NCI-H1694 (cell line): ENCODE measurements at places on chromosomes 2 and 18.

- DNase-seq = no peak
Measured at GRCh38 chr2:196233805-196234475, 62.6 kb upstream of the STK17B start.

GRCh38 chr18:73381016-73381698 lies 513.4 kb upstream of the NETO1 start:
- DNase-seq = no peak

GRCh38 chr2:68125821-68126220 lies 31.9 kb upstream of the PNO1 start:
- no peak for DNase-seq

DNA sequence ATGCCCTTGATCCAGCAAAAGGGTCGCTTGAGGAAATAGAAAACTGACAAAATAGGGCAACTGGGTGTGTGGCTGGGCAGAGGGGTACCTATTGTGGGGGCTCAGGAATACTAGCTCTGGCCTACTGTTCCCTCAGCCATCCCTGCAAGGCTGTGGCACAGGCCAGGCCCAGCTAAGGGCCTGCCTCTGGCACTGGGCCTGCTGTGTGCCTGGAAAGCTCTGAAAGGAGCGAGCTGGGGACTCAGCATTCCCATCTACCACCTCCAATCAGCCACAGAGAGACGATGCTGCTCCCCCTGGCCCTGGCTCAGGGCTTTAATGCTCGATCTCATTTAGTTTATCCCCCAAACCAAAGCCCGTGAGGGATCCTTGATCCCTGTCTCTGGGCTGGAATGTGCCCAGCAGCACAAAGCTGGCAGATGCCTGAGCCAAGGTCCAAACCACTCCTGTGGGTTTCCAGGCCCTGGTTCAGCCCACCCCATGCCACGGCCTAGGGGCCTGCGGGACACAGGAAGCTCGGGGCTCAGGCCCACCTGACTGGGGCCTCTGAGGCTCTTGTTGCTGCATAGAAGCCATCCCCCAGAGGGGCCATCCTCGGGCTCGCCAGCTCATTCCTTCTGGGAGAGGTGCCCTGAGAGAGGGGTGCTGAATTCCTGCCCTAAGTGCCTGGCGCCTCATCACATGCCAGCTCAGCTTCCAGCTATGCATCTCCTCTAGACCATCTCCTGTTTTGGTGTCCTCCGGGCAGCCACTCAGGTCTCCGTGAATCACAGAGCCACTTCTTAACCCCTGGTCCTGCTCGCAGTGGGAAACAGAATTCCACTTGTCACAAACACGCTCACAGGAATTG lies 43.0 kb upstream of the KCNF1 start:
- DNase-seq = no peak

DNA sequence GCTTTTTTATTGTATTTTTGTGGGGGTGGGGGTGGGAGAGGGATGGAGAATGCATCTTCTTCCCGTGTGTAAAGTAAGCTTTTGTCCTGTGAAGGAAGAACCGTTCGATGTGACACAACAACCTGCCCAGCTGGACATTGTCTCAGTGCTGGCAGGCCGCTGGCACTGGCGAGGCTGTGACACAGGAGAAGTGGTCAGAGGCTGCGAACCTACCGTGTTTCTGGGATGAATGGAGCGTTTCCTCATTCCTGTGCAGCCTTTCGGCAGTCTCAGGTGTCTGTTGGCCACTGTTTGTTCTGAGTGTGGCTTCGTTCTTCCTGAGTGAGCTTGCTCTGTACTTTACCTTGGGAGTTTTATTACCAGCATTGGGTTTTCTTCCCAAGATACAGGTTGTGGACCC lies 8.0 kb downstream of the RAMP1 start:
- DNase-seq = no peak

DNA sequence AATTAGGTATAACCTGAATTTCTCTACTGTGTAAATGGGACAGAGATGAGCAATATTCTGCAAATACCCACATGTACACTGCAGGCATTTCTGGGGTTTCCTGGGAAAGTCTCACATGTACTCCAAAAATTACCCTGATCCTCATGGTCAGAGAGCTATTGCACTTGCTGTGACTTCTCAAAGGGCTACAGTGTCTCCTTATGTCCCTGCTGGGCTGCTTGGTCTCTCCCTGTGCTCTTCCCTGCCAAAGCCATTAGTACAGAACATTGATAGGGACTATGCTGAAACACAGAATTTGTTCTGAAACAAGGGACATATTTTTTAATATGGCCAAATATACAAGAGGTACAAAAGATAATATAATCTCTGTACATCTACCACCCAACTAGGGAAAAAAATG lies 924.4 kb upstream of the NXPH2 start:
- DNase-seq = no peak

GRCh38 chr18:59035591-59035990 lies 104.1 kb upstream of the SEC11C start:
- no peak for DNase-seq

DNA sequence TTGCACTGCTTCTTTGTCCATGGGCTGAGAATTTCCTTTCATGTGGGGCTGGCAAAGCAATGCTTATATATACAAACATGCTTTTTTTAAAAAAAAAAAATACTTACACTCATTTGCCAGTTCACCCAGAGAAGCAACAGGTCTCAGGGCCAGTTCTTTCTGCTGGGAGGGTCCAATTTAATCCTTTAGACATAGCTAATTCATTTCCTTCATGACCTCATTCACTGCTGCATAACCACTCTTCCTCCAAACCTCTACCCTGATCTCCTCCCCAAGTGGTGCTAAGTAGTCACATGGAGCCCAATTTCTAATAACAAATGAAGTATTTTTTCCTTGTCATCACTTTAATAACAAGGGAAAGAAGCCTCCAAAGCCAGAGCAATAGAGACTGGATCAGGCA lies 17.1 kb upstream of the TMEM178A start:
- DNase-seq = no peak

DNA sequence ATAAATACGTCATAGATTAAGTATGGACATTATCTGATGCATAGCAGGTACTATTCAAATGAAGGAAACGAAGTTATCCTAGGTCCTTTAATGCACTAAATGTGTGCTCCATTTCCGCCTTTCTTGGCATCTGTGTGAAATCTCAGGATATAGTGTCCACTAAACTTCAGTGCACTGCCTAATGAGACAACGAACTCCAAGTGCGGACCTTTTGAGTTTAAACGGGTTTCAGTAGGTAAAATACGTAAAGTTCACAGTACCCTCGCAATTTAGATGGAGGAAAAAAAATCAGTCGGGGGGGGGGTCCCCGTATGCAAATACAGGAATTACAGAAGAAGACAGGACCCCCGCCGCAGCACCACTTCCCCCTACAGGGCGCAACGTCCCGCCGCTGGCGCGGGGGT lies 729 bp upstream of the REL start:
- DNase-seq = no peak

GRCh38 chr2:231929961-231930592 lies 3.9 kb upstream of the NPPC start:
- DNase-seq = peak; percentile 66

DNA sequence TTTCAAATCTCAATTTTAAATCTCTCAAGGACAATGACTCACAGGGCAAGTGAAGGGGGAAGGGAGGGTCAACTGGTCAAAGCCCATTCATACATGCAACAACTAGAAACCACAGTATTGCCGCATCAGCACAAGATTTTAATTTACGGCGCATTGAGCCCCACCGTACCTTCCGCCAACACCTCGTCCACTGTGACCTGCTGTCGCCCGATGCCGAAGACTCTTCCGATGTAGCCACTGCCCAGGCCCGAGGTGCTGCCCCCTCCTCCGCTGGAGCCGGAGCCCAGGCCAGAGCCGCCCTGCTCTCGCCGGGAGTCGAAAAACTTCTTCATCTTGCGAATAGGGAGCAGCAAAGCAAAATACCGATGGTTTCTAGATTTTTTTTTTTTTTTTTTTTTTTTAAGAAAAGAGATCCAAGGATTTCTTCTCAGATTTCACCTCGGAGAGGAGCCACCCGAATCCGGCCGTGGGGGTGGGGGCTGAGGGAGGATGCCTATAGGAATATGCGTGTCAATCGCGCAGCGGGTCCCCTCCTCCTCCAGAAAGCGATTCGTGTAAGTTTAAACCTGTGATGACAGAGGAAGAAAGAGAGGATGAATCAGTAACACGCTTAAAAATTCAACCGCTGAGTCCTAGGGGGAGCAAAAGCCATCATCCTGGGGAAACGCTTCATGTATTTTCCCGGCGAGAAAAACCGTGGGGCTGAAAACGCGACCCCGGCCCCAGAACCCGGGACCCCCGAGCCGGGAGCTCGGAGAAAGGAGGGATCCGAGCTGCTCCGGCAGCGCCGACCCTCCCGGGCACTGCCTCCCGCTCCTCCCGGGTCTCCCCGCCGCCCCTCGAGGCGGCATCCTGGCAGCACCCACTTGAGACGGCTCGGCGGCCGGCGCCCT lies 584 bp downstream of the AAK1 start:
- DNase-seq = peak; percentile 10

DNA sequence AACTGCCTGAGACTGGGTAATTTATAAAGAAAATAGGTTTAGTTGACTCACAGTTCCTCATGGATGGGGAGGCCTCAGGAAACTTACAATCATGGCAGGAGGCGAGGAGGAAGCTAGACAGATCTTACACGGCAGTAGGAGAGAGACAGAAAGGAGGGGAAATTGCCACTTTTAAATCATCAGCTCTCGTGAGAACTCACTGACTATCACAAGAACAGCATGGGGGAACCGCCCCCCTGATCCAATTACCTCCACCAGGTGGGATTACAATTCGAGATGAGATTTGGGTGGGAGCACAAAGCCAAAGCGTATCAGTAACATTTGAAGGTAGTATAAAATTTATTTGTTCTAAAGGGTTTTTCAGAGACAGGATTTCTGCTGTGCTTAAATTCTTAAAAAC lies 5.4 kb downstream of the GALM start:
- no peak for DNase-seq

GRCh38 chr2:223090540-223091235 lies 38.7 kb downstream of the KCNE4 start:
- DNase-seq = no peak

- DNase-seq = no peak
Measured at GRCh38 chr2:240791821-240792628, 28.0 kb downstream of the KIF1A start.

DNA sequence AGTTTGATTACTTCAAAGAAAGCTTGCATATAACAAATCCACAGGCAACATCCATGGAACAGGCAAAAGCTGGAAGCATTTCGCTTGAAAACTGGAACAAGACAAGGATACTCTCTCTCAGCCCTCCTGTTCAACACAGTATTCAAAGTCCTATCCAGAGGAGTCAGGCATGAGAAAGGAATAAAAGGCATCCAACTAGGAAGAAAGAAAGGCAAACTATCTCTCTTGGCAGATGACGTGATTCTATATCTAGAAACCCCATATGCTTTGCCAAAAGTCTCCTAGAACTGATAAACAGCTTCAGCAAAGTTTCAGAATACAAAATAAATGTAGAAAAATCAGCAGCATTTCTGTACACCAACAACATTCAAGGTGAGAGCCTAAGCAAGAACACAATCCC lies 34.1 kb upstream of the MC4R start:
- DNase-seq = no peak

GRCh38 chr2:119429225-119429981 lies 2.3 kb upstream of the TMEM37 start:
- no peak for DNase-seq

DNA sequence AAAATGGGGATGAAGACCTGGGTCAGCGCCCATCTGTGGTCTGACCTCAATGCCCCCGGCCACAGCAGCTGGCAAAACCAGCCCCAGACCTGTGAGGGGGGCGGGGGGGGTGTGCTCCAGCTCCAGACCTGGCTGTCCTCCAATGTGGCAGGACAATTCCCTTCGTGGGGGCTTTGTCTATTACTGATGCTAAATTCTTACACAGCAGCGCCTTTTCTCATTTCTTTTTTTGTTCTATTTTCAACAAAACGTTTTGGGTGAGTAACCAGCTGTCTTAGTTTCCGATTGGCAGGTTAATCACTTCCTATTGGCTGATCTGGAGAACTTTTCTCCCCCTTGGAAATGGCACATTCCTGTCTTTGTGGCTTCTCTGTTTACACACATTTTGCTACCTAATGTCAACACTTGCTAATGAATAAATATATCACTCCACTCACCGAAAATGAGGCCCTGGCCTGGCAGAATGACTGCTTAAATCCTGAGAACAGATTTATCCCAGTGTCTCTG lies 4.4 kb downstream of the SMAD7 start:
- no peak for DNase-seq

- no peak for DNase-seq
Measured at GRCh38 chr18:10403708-10404107, 50.7 kb upstream of the APCDD1 start.

- no peak for DNase-seq
Measured at GRCh38 chr2:227971619-227972230, 100.3 kb downstream of the DAW1 start.

GRCh38 chr18:33761363-33761762 lies 183.3 kb downstream of the ASXL3 start:
- DNase-seq = peak; percentile 43

DNA sequence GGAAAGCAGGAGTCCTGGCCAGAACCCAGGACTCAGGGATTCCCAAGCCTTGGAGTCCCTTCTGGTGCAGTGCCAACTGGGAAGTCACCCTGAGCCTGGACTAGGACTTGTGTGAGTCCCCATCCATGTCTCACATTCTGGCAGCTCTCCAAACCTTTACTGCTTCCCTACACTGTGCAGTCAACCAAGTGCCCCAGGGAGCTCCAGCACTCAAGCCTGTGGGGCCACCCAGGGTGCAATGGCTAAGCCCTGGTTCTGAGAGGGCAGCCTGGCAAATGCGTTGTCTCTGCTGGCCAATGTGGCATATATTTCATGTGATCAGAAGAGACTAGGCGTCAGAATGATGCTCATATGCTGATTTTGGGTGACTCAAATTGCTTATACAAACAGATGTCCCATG lies 223.4 kb downstream of the SP3 start:
- no peak for DNase-seq

- DNase-seq = no peak
Measured at GRCh38 chr2:239788576-239789098, 236.5 kb downstream of the NDUFA10 start.

GRCh38 chr2:130393318-130393910 lies 37.6 kb downstream of the PTPN18 start:
- no peak for DNase-seq

GRCh38 chr2:37457401-37457901 lies 113.0 kb downstream of the QPCT start:
- no peak for DNase-seq
